ENCODE measurements at places on chromosomes 2 and 18. TPM values are rescaled to one million over a fixed set of nuclear protein-coding genes. Genes with fewer than 3 reads are reported as not detected.

Gene HOXD13
- total RNA-seq, result not detected

- DNase-seq, result no peak
These were observed 344.4 kb downstream of the RND3 start for GRCh38 chr2:150143087-150143536.

DNA sequence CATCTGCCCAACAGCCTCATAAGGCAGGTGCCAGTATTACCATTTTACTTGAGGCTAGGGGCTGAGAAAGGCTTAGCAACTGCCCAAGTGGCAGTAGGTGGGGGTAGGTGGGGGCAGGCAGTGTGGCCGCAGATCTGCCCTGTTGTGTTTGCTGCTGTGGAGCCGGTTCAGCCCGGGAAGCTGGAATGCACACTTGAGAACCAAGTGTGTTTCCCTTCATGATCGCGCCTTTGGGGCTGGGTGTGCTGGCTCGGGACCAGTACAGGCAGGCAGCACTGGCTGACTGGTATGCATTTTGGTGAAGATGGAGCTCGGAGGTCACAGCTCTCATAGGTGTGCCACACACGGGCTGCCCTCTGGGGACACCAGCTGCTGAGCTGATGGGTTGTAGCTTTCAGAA, 85.1 kb downstream of the CABLES1 start:
- no peak for DNase-seq

- DNase-seq, result no peak
These were observed 78.7 kb downstream of the GLI2 start for GRCh38 chr2:120814352-120814751.
